ENCODE measurements at places on chromosomes 3 and 15.
A peak's percentile ranks its signal among the peaks of the same experiment; 100 is the strongest.

DNA sequence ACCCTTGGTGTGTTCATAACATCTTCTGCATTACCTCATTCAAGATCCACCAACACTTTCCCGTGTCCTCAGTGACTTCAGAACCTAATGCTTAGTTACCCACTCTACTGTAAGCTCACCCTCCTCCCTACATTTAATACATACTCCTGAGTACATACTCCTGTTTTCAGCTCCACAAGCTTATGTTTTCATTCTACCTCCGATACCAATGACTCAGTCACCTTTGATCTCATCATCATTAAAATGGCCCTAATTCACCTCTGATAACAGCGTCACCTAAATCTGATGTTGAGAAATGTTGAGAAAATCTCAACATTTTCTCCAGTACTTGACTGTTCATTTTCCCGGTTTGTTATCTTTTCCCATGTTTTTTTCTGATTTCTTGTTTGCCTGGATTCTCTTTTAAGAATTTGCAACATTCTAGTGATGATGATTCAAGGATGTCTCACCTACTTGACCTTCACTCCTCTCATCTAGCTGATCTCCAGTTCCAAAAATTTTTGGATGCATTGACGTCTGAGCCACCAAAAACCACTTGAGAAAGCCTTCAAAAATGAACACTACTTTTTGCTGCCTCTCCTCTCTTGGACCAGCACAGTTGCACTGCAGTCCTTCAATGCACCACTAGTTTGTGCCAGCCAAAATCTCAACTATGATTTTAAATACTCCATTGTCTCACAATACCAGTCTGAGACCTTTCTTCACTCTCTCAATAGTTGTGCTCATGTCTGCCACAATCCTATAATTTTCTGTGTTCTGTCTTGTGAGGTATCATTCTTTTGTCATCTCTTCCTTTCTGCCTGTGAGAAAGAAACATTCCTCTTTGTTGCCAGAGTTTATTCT is 220.7 kb upstream of the SEMA6D start:
- DNase-seq: no peak

GRCh38 chr3:187002915-187003314 is 72.6 kb downstream of the ST6GAL1 start:
- DNase-seq: no peak

GRCh38 chr15:63079947-63080626 is 37.5 kb downstream of the TPM1 start:
- peak; percentile 66 for DNase-seq

DNA sequence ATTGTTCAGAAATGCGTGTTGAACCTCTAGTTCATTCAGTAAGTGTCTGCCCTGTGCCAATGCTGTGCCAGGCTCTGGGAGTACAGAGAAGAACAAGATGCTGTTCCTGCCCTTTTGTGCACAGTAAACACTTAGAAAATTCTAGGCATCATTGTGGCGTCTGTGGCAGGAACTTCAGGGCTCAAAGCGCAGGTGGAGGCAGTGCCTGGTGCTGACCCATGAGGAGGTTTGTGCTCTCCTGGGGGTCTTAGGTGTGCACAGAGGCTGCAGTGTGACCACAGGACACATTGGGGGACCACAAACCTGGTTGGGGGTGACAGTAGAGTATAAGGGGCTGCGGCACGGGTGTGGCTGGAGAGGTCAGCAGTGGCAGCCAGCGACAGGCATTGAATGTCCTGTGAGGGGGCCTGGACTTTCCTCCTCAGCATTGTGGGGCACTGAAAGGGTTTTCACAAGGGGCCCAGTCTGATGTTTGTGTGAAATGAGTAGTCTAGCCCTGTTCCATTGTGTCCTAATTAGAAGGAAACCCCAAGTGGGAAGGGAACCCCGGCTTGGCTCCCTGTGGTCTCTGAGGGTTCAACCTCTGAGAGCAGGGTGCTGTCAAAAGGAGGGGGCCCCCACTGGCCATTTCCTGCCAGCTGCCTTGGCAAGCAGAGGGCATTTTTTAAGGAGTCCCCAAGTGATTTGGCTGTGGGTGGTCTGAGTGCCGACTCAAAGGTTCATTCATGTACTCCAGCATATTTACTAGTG is 20.9 kb downstream of the MRAS start:
- no peak for DNase-seq

GRCh38 chr3:123817413-123817812 is 66.7 kb downstream of the MYLK start:
- DNase-seq: peak; percentile 28

- no peak for DNase-seq
Measured at GRCh38 chr3:120370463-120370862, 21.3 kb upstream of the LRRC58 start.

GRCh38 chr3:142724682-142725356 is 985 bp downstream of the TRPC1 start:
- DNase-seq: peak; percentile 61

DNA sequence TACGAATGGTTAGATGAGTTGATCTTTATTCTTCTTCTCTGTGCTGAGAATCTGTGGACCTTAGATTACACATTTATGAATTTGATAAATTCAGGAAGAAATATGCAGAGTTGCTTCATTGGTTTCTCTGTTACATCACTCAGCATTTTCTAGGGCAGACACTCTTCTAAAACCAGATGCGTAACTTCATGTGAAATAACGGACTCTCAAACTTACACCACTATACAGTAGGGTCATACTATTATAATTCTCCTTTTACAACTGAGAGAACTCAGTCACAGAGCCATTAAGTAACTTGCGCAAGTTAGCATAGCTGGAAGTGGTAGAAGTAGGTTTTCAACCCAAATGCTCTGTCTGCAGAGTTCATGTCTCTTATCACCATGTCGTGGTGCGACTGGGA is 5.7 kb downstream of the TMEM207 start:
- DNase-seq: no peak

DNA sequence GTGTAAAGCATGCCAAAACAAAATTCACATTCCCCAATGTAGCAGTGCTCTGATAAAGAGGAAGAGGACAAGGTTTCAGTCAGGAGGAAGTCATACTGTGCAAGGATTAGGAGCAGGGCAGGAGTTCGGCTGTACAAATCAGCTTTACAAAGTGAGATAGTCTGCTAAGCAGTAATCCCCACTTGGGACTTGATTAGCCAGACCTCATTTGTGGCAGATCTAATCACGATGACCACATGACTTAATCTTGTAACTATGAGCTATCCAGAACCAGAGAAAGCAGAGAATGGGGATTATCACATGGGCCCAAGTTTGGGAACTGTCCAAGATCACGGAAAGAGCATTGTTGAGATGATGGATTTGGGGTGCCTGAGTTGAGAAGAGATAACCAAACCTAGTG is 7.8 kb downstream of the DCBLD2 start:
- DNase-seq: peak; percentile 63

DNA sequence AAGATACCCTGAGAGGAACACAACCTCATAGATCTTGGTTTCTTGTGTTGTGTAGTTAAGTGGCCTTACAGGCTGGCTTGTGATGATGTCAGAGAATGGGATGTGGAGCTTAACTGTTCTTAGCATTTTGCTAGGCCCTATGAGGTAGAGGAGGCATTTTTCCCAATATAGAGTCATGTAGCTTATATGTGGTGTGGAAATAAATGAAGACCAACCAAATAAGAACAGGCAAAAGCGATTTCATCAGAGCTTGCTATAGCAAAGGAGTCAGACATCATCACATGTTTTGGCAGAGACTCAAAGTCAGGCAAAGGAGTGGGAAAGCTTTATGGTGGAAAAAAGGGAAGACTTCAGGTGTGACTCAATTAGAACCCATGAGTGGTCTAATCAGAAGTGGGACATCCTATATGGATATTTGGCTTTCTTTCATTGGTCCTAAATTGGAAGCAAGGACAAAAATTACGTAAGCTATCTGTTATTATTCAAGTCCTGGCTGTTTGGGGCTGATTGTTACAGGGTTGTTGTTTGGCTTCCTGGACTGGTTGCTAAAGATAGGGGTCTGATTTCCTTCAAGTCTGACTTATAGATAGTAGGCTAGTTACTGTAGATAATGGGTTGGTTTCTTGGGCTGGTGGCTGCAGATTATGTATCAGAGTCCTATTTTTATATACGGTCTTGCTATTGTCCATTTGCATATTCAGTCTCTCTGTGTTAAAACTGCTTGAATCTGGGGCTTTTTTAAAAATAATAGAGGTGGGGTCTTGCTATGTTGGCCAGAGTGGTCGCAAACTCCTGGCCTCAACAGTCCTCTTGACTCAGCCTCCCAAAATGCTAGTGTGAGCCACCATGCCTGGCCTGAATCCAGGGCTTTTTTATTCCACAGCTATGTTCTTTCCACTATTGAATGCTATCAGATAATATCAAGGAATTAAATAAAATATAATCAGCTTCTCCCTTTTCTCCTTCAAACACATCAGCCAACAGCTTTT is 30.3 kb upstream of the SETD2 start:
- no peak for DNase-seq

GRCh38 chr3:52277972-52278509 is 408 bp downstream of the WDR82 start:
- no peak for DNase-seq

DNA sequence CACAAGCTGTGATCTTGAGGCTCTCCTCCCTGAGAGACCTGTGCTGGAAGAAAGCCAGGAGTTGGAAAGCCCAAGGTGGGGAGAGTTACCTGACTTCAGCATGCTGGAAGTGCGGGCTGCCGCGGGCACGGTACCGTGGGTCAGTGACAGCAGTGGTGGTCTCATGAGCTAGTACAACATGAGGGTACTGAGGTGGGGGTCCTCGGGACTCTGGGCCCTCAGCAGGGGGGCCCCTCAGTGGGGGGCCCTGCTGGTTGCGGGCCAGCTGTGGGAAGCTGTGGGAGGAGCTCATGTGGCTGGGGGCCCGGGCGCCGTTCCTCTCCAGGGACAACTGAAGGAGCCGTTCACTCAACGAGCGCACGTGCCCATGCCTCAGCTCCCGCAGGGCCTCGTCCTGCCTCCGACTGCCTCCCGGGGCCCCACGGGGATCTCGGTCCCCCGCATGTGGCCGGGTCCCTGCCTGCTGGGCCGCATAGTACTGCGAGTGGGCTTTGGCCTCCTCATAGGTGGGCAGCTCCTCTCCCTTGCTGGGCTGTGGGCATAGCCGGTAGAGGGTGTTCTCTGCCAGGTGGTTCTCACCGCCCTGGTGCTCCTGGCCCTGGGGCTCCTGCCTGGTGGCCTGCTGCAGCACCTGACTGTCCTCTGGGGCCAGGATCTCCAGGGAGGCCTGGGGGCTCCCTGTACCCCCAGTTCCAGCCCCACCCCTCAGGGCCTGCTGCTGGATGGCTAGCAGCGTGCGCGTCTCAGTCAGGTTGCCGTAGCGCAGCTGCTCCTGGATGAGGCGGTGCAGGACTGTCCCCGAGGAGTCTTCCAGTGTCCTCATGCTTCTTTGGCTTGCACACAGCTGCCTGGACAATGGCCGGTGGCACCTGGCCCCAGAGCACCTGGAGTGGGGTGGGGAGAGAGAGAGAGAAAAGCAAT is 3.4 kb downstream of the AMOTL2 start:
- peak; percentile 17 for DNase-seq

- no peak for DNase-seq
Measured at GRCh38 chr3:30604093-30604492, 2.3 kb upstream of the TGFBR2 start.

GRCh38 chr15:99732124-99732750 is 1.0 kb downstream of the LYSMD4 start:
- peak; percentile 14 for DNase-seq

- no peak for DNase-seq
Measured at GRCh38 chr3:161823910-161824309, 327.3 kb downstream of the OTOL1 start.

GRCh38 chr3:188948281-188948996 is 223.3 kb upstream of the TPRG1 start:
- peak; percentile 92 for DNase-seq

DNA sequence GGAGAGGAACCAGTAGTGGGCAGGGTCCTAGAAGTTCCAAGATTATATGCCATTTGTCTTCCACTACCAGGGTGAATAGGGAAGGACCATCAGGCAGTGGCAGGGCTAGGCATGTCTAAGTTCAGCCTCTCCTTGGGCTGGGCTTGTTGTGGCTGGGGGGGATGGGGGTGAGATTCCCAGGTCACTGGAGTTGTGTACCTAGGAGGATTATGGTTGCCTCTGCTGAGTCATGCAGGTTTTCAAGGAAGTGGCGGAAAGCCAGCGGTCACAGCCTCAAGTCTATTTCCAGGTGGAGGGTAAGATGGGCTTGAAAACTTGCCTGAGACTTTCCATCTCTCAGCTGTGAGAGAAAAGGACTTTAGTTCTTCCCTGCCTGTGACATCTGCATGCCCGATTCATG is 1407.1 kb downstream of the SI start:
- no peak for DNase-seq

DNA sequence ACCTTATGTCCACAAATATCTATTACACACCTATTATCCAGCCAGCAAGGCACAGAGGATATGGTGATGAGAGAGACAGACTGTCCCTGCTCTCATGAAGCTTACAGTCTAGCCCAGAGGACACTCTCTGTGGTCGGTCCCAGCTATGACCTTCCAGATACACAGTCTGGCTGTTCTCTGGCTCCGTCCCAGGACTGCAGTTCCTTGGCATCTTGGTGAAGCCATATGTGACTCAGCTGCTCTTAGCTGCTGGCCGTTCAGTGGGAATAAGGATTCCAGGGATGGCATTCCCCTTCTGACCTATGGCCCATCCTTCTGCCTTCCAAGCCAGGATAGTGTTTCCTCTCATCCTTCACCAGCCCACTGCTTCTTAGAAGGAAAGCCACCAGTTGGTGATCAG is 30.8 kb downstream of the MEX3B start:
- peak; percentile 46 for DNase-seq

- peak; percentile 86 for DNase-seq
Measured at GRCh38 chr3:187748050-187748481, 2.8 kb upstream of the BCL6 start.

DNA sequence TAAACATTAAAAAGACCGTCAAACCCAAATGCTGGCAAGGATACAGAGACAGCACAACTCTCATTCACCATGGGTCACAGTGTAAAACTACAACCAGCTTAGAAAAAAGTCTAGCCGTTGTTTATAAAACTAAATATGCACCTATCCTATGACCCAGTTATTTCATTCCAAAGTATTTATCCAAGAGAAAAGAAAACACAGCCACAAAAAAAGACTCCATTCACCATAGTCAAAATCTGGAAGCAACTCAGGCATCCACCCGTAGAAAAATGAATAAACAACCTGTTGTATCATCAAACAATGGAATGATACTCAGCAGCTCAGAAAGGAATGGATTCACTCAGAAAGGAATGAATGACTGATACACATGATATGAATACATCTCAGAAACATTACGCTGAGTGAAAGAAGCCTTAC is 28.6 kb downstream of the PLD1 start:
- no peak for DNase-seq

DNA sequence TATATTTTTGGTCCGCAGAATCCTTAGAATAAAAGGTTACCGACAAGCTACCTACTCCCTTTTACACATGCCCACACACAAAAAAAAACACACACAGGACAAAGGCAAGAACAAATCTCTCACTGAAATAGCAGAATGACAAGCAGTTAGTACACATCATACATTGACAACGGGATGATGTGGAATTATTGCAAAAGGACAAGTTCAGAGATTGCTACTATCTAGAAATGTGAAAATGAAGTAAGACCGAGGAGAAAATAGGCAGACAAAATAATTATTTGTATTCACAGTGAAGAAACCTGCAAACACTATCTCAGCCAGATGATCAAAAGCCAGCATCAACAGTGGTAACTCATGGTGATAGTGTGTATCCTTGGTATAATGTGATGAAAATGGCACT is 112.2 kb upstream of the C3orf80 start:
- DNase-seq: no peak

- DNase-seq: no peak
Measured at GRCh38 chr3:186268616-186269448, 93.2 kb downstream of the DGKG start.

Measured in EL (cell line).